ENCODE measurements at places on chromosomes 7 and 10. TPM values are rescaled to one million over a fixed set of nuclear protein-coding genes. Genes with fewer than 3 reads are reported as not detected.

NRCAM gene
- total RNA-seq: 0.61 TPM

GSTO2 gene
- total RNA-seq: 31.8 TPM

GRCh38 chr10:8102708-8103401, 48.4 kb downstream of the GATA3 start:
- DNase-seq: no peak

DNA sequence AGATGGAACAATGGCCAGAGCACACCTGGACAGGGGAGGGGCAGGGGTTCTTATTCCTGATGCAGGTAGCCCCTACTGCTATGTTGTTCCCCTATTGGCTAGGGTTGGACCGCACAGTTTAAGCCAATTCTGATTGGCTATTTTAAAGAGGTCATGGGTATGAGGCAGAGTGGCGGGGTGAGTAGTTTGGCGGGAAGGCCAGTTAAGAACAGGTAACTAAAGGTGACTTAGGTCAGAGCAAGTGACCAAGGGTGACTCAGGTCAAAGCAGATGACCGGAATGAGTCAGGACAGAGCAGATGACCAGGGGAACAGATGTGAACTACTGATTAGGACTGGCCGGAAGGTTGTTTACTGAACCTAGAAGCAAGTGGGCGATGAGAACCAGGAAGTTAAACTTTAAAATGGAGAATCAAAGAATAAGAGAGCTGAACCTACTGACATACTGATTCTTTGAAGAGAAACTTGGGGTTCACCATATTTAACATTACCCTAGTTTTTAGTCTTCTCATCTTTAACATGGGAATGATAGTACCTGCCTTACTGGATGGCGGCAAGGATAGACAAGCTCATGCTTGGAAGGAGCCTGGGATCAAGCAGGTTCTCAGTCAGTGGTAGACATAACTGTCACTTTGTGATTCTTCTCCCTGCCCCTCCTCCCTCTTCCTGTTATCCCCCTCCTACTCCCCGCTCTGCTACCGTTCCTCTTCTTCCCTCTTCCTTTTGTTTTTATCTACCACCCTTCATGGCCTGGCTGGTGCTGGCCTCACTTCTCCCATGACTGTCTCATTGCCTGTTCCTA, 55.0 kb downstream of the CCNY start:
- DNase-seq: no peak

DNA sequence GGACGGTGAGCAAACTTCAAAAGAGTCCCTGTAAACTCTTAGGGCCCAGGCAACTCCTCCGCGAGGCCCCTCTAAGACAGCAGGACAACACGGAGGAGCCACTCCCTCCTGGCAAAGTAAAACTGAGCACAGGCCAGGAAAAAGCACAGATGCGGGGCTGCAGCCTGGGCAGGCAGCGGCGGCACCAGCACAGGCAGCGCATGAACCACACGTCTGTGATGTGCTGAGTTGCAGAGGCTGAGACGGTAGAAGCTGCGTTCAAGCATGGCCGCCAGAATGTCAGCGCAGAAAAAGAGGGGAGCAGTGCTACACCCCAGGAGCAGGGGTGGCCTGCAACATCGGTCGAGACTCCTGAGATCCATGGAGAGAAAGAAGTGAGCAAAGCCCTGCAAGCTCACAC, 46.1 kb upstream of the STK17A start:
- DNase-seq: no peak
